ENCODE measurements at places on chromosomes 5 and 9. TPM values are rescaled to one million over a fixed set of nuclear protein-coding genes. Genes with fewer than 3 reads are reported as not detected.

DNA sequence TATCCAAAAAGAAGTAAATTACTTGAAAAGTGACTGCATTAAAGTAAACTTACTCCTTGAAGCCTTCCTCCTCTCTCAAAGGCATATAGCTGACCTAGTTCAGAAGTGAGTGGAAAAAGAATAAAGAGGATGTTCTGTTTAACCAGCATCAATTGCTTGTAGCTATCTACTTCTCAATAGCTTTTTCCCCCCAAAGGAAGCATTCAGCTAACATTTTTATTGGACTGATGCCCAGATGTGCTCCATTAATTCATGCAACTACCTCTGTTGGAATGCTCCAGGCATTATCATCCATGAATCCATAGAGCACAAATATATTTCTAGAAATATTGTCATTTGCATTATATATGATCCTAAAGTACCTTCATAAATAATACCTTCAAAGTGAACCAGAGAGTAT, 132.8 kb downstream of the RASEF start:
- no peak for DNase-seq

Gene FOXD4L3
- total RNA-seq = not detected

GRCh38 chr9:94860678-94861588, 134.4 kb downstream of the AOPEP start:
- DNase-seq = peak; percentile 40

DNA sequence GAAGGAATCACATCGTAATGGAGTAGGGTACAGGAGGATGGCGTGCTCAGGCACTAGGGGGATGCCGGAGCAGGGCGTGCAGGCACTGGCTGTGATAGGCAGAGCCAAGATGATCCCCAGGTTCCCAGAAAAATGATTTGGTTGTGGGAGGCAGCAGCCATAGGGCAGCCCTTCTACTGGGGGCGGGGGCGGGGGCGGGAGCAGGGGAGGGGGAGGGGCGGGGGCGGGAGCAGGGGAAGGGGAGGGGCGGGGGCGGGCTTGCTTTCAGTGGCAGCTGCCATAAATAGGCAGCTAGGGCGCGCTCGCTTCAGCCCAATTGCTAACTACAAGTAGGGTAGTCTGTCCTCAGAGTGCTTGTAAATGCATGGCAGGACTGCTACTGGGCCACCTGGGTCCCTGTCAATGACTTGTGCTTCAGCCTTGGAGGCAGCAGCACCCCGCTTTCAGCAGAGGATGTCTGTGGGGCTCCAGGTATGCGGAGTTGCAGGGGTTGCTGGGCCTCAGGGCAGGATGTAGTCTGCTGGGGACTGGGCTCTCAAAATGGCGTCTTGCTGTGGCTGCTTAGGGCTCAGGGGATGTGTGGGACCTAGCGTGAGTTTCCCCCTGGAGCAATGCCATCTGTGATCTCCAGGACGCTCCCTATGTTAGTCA, 354.3 kb downstream of the RAB3C start:
- DNase-seq = no peak

DNA sequence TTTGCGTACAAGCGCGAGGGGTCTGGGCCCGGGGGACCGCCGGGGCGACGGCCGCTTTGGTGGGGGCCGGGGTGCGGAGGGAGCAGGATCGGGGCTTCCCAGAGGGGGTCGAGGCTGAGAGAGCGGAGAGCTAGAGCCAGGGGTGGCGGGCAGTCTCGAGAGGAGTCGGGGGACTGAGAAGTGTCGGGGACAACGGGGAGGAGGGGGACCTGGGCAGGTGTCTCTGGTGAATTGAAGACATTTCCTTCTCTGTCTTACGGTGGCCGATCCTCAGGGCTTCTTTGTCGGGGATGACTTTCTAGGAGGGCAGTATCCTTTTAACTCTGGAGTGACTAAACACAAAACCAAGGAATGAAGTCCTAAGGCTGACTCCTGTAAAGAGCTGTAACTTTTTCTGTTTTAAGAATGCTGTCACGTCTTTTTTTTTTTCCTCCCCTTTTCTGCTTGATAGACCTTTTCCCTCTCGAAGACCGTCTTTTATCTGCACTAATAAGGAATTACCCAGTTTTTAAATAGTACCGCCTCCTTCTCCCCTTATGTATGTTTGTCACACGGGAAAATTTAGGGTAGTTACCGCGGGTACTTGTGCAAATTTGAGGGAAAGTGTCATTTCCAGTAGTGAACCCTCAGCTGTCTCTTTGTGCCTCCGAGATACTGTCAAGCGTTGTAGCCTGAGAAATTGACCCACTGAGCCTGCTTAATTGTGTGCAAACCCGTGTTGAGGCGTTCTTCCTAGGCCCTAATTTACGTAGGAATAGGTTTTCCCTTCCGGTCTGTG, 822 bp downstream of the DENND4C start:
- peak; percentile 18 for DNase-seq

DNA sequence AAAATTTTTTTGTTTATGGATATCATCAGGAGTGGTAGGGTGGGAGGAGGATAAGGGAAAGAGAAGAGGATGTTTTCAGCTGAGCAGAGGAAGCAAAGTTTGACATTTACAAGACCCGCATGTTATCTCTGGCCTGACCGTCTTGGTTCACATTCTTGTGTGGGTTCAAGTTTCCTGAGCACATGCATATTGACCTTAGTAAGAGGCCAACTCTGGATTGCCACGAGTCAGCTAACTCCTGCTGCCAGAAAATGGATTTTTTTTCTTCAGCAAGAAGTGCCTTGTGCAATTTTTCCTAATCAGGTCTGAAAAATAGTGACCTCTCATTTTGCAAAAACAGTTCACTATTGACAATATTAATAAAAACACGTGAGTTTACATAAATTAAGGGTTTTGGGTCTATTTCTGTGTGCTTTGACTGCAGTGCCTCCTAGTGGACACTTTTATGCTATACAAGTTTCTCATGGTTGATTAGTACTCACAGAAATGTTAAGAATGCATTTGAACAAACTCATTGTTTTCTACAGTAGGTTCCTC, 27.1 kb upstream of the BASP1 start:
- peak; percentile 57 for DNase-seq

Gene F12
- total RNA-seq = 5.6 TPM

Gene SV2C
- not detected for total RNA-seq

DNA sequence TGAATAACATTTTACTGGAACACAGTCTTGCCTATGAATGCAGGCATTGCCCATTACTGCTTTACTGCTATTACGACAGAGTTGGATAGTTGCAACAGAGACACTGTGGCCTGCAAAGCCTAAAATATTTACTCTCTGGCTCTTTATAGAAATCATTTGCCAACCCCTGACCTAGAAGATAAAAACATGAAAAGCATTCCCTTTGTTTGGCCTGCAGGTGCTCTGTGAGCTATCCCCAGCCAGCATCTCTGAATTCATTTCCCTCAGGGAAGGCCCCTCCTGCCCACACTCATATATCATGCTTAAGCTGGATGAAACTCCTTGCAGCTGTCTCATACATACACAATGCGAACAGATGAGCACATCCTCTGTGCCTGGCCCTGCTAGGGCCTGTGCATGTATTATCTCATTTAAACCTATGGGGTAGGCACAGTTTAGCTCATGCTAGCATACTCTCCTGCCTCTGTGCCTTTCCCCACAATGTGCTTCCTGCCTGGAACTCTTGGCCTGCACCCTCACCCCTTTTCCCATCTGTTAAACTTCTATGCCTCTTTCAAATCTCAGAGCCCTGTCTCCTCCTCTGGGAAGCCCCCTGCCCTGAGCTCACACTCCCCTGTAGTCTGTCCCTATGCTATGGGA, 193.1 kb downstream of the PAX5 start:
- no peak for DNase-seq

Gene TEX48
- not detected for total RNA-seq

GRCh38 chr5:141883184-141883891, 5.1 kb upstream of the PCDH1 start:
- DNase-seq = no peak

DNA sequence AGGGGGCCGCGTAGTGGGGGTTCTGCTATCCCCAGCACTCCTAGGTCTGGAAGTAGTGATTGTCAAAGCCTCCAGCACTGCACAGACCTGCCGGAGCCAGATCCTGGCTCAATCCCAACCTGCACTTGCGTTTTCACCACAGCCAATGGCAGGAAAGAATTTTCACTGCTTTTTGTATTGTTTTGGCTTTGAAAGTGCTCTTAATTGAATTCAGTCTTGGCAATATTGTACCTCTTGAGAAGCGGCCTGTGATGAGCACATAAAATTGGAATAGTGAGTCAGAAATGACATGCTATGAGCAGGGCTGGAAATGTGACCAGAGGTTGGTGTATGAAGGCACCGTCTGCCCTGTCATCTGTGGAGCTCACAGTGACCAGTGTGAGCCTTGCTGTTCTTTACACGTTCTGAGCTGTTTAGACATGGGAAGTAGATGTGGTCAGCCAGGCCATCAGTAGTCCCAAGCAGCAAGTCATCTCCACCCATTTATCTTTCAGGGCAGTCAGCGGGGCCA, 41.5 kb downstream of the SECISBP2 start:
- DNase-seq = no peak

DNA sequence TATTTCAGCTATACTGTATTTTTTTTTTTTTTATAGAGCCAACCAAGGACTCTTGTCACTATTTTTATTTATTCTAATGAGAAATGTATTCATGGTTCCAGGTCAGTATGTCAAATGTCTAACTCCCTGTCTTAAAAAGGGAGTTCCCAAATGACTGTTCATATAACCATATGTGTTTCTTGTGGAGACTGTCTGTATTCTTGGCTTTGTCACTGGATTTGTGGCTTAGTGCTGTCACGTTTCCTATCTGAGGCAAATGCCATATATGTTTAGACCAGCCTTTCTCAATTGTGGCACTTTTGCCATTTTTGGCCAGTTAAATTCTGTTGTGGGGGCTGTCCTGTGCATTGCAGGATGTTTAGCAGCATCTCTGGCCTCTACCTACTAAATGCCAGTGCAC, 3.1 kb downstream of the GCNT1 start:
- no peak for DNase-seq

GRCh38 chr9:99050292-99050911, 54.5 kb upstream of the TGFBR1 start:
- DNase-seq = peak; percentile 82

Gene CRHBP
- not detected for total RNA-seq

DNA sequence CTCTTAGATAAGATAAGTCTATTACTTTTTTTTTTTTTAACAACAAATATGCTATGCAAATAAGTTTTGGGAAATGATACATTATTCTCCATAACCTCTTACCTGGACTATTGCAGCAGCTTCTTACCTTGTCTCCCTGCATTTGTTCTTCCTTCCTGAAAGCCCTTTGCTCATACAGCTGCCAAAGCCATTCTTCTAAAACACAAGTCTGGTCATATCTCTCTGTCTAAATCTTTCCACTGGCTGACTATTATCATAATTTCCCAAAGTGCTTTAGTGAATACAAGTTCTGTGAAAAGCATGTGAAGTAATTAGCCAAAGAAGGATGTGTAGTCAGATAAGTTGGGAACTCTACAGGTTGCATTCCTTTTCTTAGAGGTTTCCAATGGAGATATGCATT, 115.4 kb upstream of the CNTLN start:
- DNase-seq = no peak

Gene TIMD4
- not detected for total RNA-seq

GRCh38 chr9:32351845-32352244, 32.6 kb upstream of the ACO1 start:
- peak; percentile 21 for DNase-seq

Gene CNTLN
- total RNA-seq = 9.7 TPM

Gene KCTD16
- 0.89 TPM for total RNA-seq

GRCh38 chr5:31355337-31355736, 161.9 kb downstream of the CDH6 start:
- DNase-seq = no peak

- DNase-seq = no peak
Measured at GRCh38 chr5:15786326-15786725, 286.3 kb downstream of the FBXL7 start.

DNA sequence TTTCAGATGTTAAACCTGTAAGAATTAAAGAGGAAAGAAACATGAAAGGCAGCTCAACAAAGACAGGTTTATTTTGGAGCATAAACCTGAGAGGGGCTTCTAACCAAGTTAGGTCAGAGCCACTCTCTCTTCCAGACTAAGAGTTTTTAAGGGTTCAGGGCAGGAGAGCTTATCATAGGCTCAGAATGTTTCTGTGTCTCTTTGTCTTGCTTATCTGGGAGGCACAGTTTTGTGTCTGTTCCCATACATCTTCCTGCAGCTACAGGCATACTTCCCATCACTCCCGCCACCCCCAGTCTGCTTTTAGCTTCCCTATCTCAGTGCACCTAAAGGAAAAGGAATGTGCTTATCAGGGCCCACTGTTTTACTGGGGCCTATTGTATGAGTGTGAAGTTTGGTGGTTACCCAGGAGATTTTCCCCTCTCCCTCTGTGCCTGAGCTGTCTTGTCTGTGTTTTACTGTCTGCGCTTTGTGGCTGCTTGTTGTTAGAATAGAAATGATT, 21.9 kb downstream of the CD14 start:
- no peak for DNase-seq

GRCh38 chr9:127982912-127983311, 2.1 kb upstream of the EEIG1 start:
- DNase-seq = no peak

- peak; percentile 82 for DNase-seq
Measured at GRCh38 chr5:26553079-26553478, 485.3 kb downstream of the CDH9 start.

Gene DNAH5
- 2.2 TPM for total RNA-seq

Gene PCDHB5
- total RNA-seq = 52.8 TPM

Gene LRRC19
- not detected for total RNA-seq

- no peak for DNase-seq
Measured at GRCh38 chr5:178429156-178429468, 161.1 kb downstream of the COL23A1 start.

DNA sequence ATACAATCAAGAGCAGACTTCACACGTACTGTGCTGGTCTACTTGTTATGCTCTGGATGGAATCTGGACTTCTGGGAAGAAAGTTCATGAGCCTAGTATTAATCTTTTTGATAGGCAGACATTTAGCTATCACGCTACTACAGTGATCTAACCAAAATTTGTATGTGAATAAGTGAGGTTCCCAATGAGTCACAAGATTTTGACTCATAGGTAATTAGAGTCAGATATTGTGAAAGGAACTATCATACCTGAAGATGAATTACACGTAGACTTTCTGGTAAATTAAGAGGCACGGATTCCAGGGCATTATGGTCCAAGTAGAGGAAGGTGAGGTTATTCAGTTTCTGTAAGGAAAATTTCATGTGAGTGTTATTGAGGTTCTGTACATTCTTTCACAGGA, 18.4 kb downstream of the OGN start:
- DNase-seq = peak; percentile 25

- DNase-seq = peak; percentile 68
Measured at GRCh38 chr9:89940625-89941024, 335.8 kb downstream of the GADD45G start.

DNA sequence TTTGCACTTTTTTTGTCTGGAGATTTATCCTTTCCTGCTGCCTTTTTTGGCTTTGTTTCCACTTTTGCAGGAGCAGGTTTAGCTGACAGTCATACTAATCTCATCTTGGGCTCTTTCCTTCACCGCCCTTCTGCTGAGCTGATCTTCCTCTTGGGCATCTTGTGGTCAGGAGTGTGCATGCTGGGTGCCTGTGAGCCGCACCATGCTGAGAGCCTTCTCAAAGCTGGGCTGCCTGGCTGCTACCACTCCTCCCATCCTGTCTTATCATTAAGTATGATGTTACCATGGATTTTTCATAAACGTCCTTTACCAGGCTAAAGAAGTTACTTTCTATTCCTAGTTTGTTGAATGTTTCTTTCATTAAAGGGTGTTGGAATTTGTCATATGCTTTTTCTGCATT, 49.5 kb upstream of the MCCC2 start:
- DNase-seq = peak; percentile 69

- DNase-seq = no peak
Measured at GRCh38 chr9:12773562-12773961, 1.3 kb upstream of the LURAP1L start.

Gene WDR36
- total RNA-seq = 33.7 TPM

GRCh38 chr5:67246108-67246507, 49.5 kb upstream of the CD180 start:
- peak; percentile 64 for DNase-seq
